Fibroblast of pulmonary artery (primary cell): ENCODE measurements at places on chromosomes 16 and 17.

DNA sequence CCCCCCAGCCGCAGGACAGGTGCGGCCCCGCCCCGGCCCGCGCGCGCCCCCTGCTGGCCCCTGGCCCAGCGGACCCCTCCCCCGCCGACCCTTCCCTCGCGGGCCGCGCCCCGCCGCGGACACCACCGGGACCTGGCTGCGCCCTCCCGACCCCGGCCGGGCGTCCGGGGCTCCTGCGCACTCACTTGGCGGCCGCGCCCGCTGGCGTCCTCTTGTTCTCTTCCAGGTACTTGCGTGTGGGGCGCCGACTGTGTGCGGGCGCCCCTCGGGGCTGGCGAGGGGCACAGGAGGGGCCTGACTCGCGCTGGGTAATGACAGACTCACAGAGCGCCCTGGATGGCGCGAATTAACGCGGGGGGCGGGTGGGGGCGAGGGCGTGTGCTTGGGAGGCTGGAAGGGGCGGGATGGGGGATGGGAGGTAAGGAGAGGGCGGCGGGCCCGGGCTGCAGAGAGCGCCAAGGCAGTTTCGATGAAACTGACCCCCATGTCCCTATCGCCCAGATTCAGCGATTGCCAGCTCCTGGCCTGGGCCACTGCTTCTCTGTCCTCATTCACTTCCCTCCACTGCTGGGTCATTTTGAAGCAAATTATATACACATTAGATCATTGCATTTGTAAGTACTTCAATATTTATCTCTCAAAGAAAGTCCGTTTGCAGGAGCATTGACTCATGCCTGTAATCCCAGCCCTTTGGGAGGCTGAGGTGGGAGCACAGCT is 445 bp upstream of the DBNDD1 start:
- peak; percentile 26 for DNase-seq

- DNase-seq: no peak
Observed at GRCh38 chr16:50573947-50574744, 25.9 kb downstream of the NKD1 start.

- no peak for DNase-seq
Observed at GRCh38 chr16:85947230-85948137, 48.5 kb downstream of the IRF8 start.

DNA sequence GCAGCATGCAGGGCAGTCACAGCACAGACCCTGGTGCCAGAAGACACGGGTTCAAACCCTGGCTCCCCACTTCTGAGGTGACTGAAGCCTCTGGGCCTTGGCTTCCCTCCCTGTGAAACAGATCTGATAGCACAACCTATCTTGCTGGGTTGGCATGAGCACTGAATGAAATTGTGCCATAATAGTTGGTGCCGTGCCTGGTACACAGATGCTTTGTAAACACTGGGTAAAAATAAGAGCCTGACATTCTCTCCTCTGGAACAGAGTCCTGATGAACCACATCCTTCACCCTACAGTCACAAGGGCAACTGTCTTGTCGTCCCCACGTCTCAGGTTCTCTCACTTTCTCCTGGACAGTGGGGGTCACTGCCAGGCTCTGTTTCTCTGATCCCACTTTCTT is 35.7 kb downstream of the NOS2 start:
- DNase-seq: no peak

DNA sequence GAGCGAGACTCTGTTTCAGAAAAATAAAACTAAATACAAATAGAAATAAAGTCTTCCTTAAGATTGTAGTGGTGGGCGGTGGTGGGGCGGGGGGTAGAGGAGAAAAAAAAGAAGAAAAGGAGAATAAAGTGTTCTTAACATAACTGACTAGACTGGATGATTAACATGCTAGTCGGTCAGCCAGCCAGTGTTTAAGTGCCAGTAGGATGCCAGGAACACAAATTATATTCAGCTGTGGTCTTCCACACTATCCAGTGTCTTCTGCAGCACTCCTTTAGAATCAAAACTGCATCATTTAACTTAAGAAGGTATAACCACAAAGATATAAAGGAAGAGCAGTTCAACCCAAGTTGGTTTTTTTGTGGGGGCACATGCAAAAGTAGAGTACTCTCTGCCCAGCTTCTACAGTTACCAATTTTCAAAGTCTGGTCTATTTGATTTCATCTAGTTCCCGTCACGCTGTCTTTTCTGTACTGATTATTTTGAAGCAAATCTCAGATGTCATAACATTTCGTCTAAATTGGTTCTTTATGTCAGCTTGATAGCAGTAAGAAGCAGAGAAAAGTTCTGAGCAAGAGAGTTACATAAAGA is 15.8 kb downstream of the HEATR3 start:
- no peak for DNase-seq

GRCh38 chr17:59435238-59435637 is 103.8 kb downstream of the YPEL2 start:
- peak; percentile 89 for DNase-seq

DNA sequence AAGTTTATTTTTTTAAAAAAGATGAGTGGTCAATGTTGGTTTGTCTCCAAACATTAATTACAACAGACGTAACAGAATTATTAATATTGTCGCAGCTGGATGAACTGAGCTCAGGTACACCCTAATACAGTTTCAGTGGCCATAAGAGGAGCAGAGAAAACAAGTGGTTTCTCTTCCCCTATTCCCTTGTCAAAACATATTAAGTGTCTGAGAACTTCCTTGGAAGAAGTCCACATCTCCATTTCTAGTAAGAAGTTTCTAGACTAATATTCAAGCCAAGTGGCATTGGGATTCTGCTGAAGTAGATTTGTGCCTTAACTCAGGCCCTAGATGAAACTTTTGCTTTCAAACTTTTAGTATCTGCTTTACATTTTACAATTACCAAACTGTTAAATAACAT is 47.7 kb downstream of the GNA13 start:
- no peak for DNase-seq

GRCh38 chr16:50841081-50841886 is 99.4 kb downstream of the CYLD start:
- peak; percentile 6 for DNase-seq

DNA sequence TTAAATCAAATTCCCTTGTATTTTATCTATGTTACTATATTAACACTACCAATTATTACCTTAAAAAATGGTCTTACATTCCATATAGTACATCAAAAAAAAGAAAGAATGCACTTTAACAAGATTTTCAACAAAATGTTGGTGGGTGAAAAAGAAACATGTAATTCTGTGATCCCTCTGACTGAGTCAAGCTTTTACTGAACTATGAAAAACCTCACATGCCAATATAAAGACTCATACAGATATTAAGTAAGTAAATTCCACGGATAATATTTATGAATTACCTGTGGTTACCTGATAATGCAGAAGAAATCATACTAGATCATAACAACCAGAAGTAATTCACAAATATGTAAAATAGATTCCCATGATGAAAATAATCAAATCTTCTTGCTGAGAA is 12.4 kb downstream of the COIL start:
- DNase-seq: no peak

GRCh38 chr16:70681382-70682238 is 4.2 kb downstream of the MTSS2 start:
- DNase-seq: no peak

DNA sequence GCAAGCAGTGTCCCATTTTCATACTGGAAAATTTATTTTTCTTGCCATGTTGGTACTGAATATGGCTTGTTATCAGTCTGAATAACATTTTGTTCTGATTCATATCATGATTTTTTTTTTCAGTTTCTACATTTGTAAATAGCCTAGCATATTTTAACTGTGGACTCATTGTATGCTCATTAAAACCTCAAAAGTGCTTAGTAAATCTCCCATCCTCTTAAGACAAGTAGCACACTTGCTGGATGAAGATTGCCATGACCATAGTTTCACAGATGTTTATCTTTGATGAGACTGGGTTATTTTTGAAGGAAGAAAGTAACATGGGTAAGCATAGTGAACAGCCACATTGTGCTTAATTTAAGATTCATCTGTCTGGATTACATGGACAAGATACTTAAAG is 878 bp downstream of the KRT10 start:
- DNase-seq: no peak

- peak; percentile 81 for DNase-seq
Observed at GRCh38 chr16:88924834-88925539, 52.0 kb downstream of the CBFA2T3 start.

- no peak for DNase-seq
Observed at GRCh38 chr16:8740775-8741355, 56.6 kb downstream of the TMEM186 start.

GRCh38 chr16:49661465-49662187 is 194.3 kb downstream of the ZNF423 start:
- DNase-seq: no peak

GRCh38 chr16:71916397-71916920 is 21.1 kb downstream of the IST1 start:
- no peak for DNase-seq
